Stimulated activated CD4-positive, alpha-beta T cell treated with anti-CD3 and anti-CD28 coated beads, TNF-alpha, amount 100 ng/mL, for 24 hours (primary cell): ENCODE measurements at places on chromosomes 6 and 20.

GRCh38 chr6:33384581-33385020, 7.0 kb upstream of the KIFC1 start:
- DNase-seq = no peak

DNA sequence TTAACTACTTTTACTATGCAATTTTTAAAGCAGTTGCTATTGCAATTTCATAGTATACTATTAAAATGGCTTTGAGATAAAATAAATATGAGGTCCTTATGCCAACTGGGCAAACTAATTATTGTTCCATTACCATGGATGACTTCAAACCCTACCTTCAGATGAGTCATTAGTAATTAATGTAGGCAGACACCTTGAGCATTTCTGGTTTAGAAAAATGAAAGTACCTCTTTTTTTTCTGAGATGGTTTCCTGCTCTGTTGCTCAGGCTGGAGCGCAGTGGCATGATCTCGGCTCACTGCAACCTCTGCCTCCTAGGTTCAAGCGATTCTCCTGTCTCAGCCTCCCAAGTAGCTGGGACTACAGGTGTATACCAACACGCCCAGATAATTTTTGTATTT, 11.9 kb downstream of the ASF1A start:
- DNase-seq = no peak

DNA sequence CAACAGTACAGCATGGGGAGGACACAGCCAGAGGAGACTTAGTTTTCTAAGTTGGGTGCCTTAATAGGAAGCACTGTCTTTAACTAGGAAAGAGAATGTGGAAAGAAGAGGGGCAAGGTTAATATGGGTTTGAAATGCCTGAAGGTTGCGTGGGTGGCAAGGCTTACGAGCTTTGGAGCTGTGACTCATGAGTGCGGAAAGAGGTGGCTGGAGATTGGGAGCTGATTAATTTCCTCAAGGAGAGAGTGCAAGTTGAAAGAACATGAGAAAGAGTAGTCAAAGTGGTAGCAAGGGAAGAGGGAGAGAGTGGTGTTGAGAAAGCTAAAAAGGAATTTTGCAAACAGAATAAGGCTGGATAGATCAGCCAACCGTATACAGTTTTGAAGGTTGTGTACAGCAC, 315.1 kb upstream of the PRND start:
- no peak for DNase-seq

DNA sequence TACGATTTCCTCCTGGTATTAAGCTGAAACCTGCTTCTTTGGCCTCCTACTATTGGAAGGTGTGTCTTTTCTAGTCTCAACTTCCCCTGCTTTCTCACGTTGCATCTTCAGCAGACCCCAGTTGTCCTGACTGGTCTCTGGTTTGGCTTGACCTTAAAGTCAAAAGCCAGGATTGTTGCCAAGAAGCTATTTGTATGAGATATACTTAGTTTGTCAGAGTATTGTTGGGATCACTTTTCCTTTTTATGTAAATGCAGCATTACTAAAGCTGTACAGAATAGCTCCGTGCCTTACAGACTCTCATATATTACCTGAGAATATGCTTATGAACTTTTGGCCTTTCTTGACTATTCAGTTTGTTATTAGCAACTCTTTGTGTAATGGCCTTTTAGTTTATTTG, 61.1 kb downstream of the TSPYL4 start:
- no peak for DNase-seq

GRCh38 chr20:38060536-38060935, 27.0 kb downstream of the RPRD1B start:
- no peak for DNase-seq

- no peak for DNase-seq
Observed at GRCh38 chr6:32188381-32189068, 1.5 kb downstream of the PBX2 start.

GRCh38 chr20:16224836-16225235, 348.4 kb downstream of the KIF16B start:
- no peak for DNase-seq

DNA sequence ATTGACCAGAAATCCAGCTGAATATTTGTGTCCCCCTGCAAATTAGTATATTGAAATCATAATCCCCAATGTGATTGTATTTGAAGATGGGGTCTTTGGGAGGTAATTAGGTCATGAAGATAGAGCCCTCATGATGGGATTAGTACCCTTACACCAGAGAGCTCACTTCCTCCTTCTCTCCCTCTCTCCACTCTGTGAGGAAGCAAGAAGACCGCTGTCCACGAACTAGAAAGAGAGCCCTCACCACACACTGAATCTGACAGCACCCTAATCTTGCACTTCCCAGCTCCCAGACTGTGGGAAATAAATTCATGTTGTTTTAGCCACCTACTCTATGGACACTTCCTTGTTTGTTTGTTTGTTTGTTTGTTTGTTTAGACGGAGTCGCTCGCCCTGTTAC, 11.9 kb upstream of the PLAGL1 start:
- no peak for DNase-seq

GRCh38 chr6:30700340-30700739, 9.6 kb upstream of the NRM start:
- DNase-seq = no peak

- no peak for DNase-seq
Observed at GRCh38 chr20:56630086-56630493, 984 bp downstream of the TFAP2C start.

DNA sequence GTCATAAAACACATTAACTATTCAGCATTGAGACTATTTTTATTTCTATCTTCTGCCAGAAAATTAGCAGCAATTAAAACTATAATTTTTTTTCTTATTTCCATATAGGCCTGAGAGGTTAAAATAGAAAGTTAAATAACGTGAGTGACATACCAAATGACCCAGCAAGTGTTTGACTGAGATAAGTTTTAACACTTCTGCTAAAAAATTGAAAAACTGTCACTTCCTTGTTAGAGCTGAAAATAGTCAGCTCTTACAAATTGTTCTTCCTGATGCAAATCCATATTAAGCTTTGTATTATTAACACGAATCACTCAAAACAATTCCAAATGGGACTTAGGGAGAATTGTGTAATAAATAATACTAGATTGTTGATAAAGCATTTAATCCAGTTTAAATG, 26.5 kb upstream of the STX11 start:
- DNase-seq = no peak

- no peak for DNase-seq
Observed at GRCh38 chr20:23568320-23568970, at the start of gene CST9L. Gene CST9L (minus strand): TSS chr20:23568484. CDS start chr20:23568450, 34 bp downstream.

DNA sequence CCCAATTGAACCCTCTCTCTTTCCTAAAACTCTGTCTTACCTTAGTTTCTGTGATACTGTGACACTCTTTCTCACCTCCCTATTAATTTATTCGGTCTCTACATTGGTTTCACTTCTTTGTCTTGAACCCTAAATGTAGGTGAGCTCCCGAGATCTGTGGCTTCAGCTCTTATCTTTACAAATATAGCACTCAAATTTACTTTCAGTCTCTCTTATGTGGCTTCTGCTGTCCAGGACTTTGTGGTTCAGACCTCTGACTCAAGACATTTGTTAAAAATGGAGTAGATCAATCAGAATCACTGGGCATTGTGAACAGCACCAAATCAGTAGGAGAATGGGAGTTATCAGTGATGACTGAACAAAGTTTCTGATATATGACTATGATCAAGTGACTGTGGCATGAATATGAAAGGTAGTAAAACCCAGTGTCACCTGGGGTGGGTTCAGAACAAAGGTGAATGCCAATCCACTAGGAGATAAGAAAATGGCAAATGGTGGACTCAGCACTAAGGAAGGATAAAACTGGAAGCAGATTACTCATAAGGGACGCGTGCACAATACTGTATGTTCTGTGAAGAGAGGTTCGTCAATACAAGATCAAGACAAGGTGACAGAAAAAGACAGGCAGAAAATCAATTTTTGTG, 27.2 kb downstream of the IL17F start:
- no peak for DNase-seq

- DNase-seq = no peak
Observed at GRCh38 chr6:109174916-109175315, 79.6 kb downstream of the CEP57L1 start.

GRCh38 chr6:21872749-21873148, 279.2 kb downstream of the SOX4 start:
- DNase-seq = no peak

GRCh38 chr6:105545228-105545920, 142.5 kb upstream of the PREP start:
- no peak for DNase-seq

- DNase-seq = no peak
Observed at GRCh38 chr20:63522981-63523611, 2.5 kb downstream of the PPDPF start.

- DNase-seq = no peak
Observed at GRCh38 chr6:26206868-26207801, 119.9 kb downstream of the HFE start.

DNA sequence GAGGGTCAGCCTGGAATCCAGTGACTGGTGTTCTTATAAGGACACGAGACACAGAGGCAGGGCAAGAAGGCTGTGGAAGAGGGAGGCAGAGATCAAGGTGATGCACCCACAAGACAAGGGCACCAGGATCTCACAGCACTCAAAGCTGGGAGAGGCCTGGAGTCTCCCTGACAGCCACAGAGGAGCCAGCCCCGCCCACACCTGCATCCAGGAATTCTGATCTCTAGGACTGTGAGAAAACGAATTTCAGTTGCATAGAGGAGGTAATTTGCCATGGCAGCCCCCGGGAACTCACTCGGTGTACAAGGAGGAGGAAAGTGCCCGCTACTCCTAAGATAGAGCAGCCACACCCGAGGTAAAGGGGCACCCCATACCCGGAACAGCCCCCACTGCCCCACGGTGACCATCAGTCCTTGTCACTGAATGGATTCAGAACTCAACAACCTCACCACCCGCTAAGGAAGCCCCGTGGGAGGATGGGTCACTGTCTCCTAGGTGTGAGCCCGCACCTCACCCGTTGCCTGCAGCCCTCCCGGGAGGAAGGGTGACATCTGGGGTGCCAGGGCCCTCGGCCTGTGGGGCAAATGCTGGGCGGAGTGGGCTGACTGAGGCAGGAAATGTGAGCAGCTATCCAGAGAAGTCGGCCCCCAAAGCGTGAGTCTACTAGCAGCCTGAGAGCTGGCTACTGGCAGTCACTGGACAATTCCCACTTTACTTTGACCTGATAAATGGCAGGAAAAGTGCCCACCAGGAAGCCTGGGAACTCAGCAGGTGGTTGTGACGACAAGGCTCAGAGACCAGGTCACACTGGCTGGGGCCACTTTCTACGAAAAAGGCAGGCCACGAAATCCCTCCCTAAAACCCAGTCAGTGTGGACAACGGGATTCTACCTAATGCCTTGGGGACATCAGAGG, 22.4 kb downstream of the DLL1 start:
- no peak for DNase-seq

- DNase-seq = no peak
Observed at GRCh38 chr6:26224940-26225847, 138.0 kb downstream of the HFE start.

GRCh38 chr6:36759148-36759759, 61.6 kb downstream of the RAB44 start:
- DNase-seq = peak; percentile 72

DNA sequence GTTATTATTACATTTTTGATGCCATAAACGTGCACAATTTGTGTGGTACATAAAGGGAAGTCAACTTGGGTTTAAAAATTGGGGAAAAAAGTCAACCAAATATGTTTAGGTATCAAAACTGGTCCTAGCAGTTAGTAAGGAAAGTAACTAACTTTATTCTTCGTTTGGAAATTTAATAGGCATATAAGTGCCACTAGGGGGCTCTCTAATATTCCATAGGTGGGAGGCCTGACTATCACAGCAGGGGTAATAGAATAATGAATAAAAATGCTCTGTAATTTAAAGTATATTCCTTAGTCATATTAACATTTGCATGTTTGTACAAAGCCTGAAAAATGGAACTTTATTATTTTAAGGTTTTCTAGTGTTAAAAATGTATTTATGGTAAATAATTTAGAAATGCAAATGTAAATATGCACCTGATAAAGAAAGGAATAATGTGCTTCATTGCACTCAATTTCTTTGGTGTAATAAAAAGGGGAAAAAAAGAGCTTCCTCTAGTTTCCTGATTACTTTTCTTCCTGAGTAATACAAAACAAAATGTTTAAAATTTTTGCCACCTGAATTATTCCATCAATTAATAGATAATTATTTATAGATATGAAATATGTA, 125.7 kb upstream of the HDAC2 start:
- DNase-seq = no peak

DNA sequence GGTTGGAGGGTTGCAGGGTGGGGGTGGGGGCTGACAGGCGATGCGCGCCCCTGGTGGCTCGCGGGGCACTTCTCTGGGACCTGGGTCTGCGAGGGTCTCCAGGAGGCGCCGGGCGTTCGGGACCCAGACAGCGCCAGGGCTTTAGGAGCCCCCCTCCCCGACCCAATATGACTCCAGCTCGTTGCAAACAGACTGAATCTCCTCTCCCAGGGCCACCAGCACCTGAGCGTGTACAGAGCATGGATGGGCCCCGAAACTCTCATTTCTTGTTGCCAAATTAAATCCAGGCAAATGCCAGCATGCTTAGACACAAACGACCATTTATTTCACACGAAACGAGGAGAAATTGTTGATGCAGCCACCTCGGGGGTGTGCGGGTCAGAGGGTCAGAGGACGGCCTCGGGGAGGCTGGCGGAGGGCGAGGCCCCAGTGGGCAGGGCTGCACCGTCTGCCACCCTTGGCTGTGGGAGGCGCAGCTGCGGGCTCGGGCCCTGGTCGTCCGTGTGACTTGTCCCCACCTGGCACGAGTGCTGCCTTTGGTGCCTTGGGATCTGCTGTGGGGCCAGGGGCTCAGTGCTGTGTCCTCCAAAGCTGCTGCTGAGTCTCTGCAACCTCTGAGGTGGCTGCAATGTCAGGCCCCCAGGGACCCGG, 20.9 kb upstream of the GATA5 start:
- DNase-seq = peak; percentile 31

DNA sequence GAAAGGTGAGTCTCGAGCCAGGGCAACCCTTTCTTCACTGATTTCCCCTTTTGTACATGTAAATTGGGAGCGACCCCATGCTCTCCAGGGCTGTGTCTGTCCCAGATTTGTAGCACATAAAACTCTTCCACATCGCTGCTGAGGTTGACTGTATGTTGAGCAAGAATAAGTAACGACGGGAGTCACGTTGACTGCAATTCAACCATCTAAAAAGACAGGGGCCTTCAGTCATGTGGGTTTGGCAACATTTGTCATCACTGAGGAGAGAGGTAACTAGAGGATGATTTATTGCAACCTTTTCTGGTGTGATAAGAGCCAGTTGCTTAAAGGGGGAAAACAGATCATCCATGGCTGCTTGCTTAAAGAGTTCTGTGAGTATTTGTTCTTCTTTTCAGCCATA, 159.4 kb upstream of the SULF2 start:
- DNase-seq = no peak

DNA sequence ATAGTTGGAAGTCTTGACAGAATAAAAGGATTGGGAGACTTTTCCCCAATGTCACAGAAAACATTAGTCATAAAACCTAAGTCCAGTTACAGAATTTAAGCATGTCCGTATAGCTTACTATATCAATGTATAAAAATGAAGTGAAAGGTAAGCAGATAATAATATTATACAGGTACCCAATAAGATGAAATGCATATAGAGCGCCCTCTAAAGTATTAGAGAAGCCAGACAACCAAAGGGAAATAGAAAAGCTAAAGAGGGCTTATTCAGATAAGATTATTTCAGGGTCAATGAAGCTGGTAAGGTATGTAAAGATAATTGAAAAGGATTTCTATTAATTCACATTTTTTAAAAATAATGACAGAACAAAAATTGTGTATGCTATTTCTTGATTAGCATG, 947.7 kb upstream of the MAP3K7 start:
- DNase-seq = no peak
